ENCODE measurements at places on chromosomes 1 and 21.

GRCh38 chr21:34613679-34614627 lies 960 bp downstream of the RCAN1 start:
- no peak for DNase-seq

DNA sequence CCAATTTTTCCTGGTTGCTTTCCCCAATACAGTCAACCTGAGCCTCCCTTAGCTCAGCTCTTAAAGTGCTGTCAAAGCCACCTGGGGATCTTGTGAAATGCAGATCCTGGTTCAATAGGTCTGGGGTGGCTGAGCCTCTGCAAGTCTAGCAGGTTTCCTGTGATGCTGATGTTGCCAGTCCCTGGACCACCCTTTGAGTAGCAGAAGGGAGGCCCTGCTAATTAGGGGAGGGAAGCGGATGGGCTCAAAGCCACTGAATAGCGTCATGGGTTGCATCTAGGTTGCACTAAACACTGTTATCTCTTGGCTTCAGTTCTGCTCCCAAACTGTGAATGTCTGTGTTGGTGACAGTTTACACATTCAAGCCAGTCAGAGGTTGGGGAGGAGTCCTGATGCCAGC lies 127.2 kb downstream of the KAZN start:
- DNase-seq = no peak

GRCh38 chr1:226082959-226083301 lies 20.4 kb downstream of the H3-3A start:
- DNase-seq = no peak

DNA sequence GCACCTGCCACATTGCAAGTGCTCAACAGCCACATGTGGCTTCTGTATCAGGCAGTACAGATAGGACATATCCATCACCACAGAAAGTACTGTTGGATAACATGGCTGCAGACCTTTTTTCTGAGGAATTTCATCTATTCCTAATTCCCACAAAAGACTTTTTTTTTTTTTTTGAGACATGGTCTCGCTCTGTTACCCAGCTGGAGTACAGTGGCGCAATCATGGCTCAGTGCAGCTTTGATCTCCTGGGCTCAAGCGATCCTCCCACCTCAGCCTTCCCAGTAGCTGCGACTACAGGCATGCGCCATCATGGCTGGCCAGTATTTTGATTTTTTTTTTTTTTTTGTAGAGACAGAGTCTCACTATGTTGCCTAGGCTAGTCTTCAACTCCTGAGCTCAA lies 33.3 kb downstream of the YARS1 start:
- no peak for DNase-seq

- no peak for DNase-seq
Observed at GRCh38 chr1:67557696-67558448, 127.1 kb upstream of the GADD45A start.

DNA sequence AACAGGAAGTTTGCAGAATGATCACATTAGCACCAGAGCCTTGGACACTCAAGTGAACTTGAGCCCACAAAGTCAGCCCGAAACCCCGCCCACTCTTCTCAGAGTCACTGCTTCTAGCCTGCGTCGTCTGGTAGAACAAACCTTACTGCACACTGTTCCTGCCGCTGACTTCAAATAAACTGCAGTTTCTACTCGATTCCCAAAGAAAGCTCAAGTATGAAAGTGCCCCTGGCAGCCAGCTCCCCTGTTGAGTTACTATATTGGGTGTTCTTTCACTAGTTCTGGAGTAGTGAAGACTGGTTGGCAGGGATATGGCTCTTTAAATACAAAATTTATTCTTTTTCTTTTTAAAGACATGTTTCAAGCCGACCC lies 164.7 kb downstream of the GALNT2 start:
- DNase-seq = no peak

- no peak for DNase-seq
Observed at GRCh38 chr1:40583980-40584379, 52.5 kb downstream of the ZNF684 start.

DNA sequence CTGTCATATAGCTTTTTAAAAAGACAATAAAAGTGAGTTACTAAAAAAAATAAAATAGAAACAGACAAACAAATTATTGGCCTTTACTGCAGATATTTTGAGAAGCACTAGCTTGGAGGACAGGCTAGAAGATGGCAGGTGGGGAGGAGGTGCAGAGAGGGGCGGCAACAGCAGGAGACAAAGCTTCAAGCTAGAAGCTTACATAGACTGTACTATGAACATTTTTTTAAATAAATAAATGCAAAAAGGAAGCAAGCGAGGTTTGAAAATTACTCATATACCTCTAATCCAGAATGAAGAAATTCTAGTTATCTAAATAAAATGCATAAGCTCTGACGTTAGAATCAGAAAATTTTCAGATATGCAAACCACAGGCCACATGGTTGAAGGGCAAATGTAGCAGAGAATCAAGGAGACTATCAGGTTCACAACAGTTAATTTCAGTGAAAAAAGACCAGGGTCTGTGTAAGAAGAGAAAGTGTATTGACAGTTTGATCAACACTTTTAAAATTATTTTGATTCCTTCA lies 54.9 kb downstream of the NRIP1 start:
- no peak for DNase-seq

DNA sequence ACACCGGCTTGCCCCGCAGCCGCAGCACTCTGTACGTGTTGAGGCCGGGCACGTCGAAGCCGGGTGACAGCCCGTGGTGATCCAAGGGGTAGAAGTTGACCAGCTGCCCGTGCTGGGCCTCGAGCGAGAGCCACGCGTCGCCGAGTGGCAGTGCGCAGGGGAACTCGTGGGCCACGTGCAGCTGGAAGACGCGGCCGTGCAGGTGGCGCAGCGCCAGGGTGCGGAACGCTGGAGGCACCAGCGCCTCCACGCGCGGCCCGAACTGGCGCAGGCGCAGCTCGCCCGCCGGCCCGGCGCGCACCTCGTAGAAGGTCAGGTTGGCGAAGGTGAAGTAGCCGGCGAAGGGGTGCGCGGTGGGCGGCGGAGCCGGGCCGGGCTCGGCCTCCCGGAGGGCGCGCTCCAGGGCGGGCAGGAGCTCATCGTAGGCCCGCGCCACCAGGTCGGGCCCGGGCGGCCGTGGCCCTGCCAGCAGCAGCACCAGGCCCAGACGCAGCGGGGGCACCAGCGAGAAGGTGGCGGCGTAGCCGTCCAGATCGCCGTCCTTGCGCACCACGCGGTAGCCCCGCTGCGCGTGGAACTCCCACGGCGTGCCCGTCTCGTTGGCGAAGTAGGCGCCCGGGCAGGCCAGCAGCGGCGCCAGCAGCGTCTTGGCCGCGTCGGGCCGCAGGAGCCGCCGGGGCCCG lies 19.5 kb downstream of the LACTBL1 start:
- DNase-seq = no peak

- no peak for DNase-seq
Observed at GRCh38 chr21:41260428-41260827, 56.2 kb upstream of the FAM3B start.

- DNase-seq = no peak
Observed at GRCh38 chr1:178407655-178408054, 89.1 kb downstream of the CLEC20A start.

GRCh38 chr1:203121186-203122015 lies 6.1 kb upstream of the ADORA1 start:
- DNase-seq = no peak

DNA sequence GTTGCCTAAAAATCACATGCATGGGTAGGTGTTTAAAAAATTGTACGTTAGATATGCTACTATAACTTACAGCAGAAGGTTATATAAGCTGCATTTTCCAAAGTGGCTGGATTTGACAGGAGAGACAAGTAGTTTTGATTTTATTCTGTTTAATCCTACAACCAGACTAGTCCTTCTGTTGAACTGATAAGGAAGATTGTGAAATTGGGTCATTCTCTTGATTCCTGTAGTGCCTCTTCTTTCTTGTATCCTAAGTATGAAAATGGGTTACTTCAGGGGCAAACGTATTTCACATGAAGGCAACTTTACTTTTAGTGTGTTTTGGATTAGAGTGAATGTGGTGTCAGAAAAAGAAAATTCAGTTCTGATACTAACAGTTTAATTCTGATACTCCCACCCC lies 19.0 kb downstream of the CDC42 start:
- DNase-seq = no peak

- DNase-seq = no peak
Observed at GRCh38 chr21:43585924-43586413, 73.3 kb downstream of the HSF2BP start.

DNA sequence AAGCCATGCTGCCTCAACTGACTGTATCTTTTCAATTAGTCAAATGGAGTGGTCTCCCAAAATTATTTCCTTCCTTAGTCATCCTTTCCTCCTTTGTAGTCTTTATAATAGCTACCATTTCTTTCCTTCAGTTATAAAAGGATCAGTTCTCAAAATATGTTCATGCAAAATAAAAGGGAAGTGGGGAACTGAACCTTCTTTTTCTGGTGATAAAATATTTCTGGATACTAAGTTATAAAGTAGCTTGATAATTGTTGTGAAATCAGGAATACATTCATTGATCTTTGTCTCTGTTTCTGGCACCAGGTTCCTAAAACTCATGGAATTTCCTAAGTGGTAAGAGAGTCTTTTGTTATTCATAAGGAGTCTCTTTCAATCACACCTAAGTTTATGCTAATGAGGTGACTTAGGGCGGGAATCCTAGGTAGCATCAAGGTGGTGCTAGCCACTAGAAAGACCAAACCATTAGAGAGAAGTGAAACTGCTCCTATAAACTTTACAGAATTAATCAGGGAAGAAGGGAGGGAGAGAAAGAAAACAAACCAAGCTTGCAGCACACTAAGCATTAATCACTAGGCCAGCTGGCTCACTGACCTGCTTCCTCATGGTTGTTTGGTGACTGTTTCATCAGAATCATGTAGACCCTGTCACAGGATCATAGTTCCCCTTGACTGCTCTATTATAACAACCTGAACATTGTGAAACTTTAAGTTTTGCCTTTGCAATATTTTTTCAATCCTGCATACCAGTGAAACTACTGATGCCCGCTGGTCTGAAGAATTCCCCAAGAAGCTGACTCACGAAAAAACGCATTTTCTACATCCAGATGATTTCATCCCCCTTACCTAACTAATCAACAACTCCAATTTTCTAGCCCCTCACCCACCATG lies 161.6 kb upstream of the PTBP2 start:
- DNase-seq = no peak

- no peak for DNase-seq
Observed at GRCh38 chr1:203475012-203475981, at the start of gene PRELP. PRELP (plus strand) TSS chr1:203475806; CDS start chr1:203483185, 7,379 bp downstream.

DNA sequence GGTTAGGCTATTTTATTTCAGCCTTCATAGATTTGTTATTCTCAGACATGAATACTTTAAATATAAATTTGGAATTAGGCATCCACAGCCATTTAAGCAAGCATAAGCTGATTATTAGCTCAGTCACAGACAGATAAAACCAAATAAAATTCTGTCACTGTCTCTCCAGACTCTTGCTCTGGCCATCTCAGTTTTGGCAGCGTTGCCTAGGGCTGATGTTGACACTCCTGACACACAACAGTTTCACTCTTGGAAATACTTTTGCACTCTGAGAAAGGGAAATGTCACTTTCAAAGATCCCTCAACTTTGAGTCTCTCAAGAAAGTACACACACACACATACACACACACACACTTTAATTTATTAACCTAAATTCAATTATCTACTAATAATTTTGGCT lies 372.7 kb downstream of the BRINP3 start:
- DNase-seq = no peak

- DNase-seq = no peak
Observed at GRCh38 chr21:45859762-45860357, 121.7 kb upstream of the COL6A1 start.

DNA sequence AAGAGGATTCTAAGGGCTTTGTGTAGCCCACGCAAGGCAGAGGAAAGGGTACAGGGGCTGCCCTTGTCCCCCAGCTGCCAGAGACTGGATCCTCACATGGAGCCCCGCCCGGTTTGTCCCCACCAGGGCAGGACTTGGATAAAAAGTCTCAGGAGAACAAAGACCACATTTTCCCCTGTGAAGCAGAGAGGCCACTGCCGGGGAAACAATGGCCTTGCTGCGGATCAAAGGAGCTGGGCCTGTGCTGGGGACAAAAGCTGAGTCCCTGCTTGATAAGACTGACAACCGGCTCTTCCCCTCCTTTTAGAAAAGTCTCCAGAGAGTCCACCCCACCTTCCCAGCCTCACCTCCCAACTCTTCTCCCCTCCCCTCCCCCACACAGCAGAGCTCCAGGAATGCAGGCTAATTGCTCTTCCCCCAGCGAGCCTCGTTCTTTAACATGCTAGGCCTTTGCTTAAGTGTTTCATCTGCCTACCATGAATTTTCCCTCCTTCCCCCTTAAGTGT lies 142.4 kb downstream of the PLPP3 start:
- no peak for DNase-seq

Measured in cerebellar nuclear complex (tissue), 1 donor.